Esophagus mucosa (tissue), 1 donor: ENCODE measurements at places on chromosomes 7 and 10.
A peak's percentile ranks its signal among the peaks of the same experiment; 100 is the strongest.

- no peak for ATAC-seq
These were observed 142.9 kb downstream of the PAXIP1 start for GRCh38 chr7:154859747-154860620.

- no peak for ATAC-seq
These were observed 28.6 kb downstream of the OGDH start for GRCh38 chr7:44634839-44635591.

- no peak for ATAC-seq
These were observed 135.7 kb upstream of the GDF10 start for GRCh38 chr10:47164126-47164799.

DNA sequence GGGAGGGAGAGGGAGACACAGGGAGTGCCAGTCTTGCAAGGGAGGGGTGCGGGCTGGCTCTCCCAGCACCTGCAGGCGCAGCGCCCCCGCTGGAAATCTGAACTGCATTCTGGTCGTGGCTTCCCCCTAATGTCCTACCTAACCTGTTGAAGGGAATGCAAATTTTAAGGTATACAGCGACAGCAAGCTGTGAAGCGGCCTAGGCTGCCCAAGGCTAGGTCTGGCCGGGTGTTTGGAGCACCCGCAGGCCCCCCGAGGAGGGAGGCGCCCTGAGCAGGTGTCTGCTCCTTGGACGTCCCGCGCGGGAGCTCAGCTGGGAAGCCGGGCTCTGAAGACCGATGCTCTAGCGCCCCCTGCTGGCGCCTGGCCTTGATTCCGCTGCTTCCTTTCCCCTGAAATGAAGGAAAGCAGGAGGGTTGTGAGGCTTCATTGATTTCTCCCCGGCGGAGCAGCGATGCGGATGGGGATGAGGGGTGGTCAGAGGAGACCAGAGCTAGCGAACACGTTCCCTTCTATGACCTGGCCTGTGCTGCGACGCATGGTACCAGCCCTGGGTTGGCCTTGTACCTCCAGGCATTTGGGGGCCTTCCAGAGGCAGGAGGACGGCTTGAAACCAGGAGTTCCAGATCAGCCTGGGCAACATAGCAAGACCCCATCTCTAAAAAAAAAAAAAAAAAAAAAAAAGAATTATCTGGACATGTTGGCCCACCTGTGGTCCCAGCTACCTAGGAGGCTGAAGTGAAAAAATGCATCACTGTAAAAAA, 601.3 kb downstream of the GALNT17 start:
- peak; percentile 68 for ATAC-seq

DNA sequence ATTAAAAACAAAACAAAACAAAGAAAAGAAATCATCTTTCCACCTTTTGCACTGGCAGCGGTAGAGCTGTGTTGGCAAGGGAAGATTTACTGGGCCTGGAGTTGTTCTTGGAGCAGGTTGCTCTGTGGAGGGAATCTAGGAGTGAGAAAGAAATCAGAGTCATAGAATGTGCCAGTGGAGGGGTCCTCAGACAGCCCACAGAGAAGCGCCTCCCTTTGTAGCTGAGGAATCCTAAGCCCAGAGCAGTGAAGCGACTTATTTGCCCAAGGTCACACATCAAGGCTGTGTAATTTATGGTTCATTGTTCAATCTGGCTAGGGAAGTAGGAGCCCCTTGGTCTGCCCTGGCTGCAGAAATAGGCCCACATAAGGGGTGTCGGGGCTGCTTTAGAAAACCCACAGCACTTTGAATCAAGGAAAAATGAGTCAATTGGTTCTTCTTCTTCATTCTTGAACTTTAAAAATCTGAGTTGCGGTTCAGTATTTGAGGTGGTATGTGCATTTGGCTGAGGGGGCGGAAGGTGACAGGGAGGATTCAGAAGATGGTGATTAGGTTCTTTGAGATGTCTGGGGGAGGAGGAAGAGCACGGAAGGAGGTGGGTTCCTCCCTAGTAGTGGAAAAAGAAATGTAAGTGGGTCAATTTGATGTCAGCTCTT, 253.7 kb downstream of the PTEN start:
- ATAC-seq, result no peak
